ENCODE measurements at places on chromosomes 7 and 10. TPM values are rescaled to one million over a fixed set of nuclear protein-coding genes. Genes with fewer than 3 reads are reported as not detected.

Gene GHRHR
- total RNA-seq, result not detected

Gene TMEM236
- total RNA-seq, result 0.37 TPM

Gene MYL10
- not detected for total RNA-seq

Gene AGAP3
- 95.6 TPM for total RNA-seq

Gene GPR85
- total RNA-seq, result 0.61 TPM

Gene BAZ1B
- total RNA-seq, result 86.7 TPM

Gene PCDH15
- not detected for total RNA-seq

Gene CLDN4
- 0.28 TPM for total RNA-seq

Gene ARHGAP21
- total RNA-seq, result 75.4 TPM

Gene LSM5
- total RNA-seq, result 87.3 TPM

All from MCF 10A (cell line).